ENCODE measurements at places on chromosomes 6 and 20.

- DNase-seq = no peak
Measured at GRCh38 chr20:2663364-2663886, 591 bp downstream of the IDH3B start.

DNA sequence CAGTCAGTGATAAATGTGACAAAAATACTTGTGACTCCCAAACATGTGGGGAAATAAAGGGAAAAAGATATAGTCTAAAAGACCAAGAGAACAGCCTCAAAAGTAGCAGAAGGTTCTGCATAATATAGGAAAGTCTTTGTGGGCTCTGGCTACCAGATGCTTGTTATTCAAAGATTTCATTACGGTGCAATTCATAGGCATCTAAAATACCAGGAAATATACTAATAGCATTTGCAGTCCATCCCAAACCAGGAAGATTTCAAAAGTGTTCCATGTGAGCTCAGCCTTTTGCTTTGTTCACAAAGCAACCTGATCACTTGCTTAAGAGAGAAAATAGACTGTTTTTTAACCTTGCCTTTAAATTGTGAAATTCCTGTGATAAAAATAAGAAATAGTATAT lies 506.7 kb upstream of the MARCKS start:
- DNase-seq = no peak

DNA sequence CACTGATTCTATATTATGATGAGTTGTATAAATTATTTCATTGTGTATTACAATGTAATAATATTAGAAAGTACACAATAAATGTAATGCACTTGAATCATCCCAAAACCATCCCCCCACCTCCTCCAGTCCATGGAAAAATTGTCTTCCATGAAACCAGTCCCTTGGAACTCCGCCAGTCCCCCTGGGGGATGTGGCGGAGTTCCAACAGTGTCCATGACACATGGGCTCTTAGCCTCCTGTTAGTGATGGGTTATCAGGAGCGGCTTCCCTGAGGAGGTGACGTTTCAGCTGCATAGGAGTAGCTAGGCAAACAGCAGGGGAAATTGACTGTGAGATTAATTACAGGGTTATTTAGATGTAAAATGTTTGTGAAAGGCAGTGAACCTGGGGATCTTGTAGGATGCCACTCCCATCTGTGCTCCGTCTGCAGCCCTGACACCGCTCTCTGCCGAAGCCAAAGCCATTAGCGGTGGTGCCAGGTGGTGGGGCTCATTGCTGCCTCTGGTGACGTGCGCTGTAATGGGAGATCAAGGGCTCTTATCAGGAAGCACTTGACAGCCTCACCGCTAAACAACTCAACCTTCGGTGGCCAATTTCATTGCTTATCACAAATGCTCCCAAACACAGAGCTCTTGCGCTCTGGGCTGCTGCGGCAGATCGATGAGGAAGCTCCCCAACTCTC lies 81.6 kb upstream of the MC3R start:
- no peak for DNase-seq

- no peak for DNase-seq
Measured at GRCh38 chr6:121544691-121545090, 109.2 kb downstream of the GJA1 start.

DNA sequence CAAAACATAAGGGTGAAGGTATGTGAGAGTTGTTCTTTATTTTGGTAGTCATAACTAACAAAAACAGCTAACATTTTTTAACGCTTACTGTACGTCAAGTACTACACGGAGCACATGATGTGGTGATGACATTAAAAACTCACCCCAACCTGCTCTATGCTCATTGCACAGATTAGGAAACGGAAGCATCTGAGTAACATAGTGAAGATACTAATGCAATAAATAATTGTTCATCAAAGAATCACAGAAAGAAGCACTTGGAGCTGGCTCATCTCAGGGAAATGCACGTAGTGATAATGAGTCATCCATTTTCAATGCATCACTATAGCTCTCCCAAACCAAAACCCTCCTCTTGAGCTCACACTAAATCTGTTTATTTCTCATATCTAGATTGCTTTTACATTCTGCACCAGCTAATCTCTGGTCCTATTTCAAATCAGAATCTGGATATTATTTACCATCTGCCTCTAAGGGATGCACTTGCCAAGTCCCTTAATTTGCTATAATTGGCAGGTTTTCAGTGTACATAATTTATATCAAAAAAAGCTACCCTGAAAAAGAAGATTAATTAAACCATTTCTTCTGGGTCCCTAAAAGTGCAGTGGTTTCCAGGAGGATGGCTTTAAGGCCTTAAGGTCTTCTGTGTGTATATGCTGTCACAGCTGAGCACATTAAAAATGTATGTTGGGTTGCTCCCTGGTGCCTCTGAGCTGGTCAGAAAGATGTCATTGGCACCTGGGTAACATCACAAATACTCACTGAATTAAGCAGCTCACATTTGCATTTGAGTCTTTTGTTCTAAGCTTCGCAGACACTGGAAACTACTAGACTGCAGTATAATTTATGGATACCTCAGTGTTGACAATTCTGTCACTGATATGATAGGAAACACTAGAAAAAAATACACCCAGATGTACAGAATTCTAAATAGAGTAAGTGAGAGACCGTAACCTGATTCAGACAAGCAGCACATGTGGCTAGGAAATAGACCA lies 677.4 kb upstream of the CITED2 start:
- DNase-seq = peak; percentile 20

GRCh38 chr6:1251198-1252155 lies 60.4 kb upstream of the FOXQ1 start:
- DNase-seq = no peak

GRCh38 chr6:1020133-1020532 lies 291.8 kb upstream of the FOXQ1 start:
- DNase-seq = no peak
